Hematopoietic multipotent progenitor cell (in vitro differentiated cells): ENCODE measurements at places on chromosomes 6 and 20.

DNA sequence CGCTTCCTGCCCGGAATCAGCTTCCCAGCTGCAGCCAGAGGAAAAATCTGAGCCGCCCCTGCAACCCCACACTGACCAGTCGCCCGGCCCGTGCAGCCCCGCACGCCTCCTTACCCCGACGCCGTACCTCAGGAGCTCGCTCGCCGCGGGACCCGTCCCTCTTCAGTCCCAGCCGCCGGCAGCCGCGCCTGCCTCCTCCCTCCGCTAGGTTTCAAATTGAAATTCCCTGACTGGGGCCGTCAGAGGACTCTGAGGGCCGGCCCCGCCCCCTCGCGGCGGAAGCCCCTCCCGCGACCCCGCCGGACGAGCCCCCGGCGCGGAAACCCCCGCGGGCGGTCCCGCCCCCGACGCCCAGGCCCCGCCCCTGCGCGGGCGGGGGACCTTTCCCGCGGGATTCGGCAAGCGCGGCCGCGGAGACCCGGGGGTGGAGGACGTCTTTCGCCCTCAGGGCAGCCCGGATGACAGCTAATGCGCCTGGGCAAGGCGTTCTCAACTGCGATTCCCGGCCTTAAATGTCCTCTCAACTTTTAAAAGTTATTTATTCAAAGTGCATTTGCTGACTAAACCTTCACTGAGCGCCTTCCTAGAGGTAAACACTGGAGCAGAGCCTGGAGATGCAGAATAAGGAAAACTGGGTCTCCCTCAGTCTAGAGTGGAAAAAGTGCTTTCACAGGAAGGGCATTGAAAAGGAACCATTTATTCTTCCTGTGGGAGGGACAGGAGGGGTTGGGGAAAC lies at the start of gene EPB41L2:
Gene EPB41L2, minus strand, starts transcription at position 218 of the 736 bp plus-strand sequence. CDS start 106,760 bp downstream, outside the sequence.
- DNase-seq, result peak; percentile 90

- no peak for DNase-seq
Observed at GRCh38 chr6:38117281-38117680, 297.8 kb downstream of the ZFAND3 start.

DNA sequence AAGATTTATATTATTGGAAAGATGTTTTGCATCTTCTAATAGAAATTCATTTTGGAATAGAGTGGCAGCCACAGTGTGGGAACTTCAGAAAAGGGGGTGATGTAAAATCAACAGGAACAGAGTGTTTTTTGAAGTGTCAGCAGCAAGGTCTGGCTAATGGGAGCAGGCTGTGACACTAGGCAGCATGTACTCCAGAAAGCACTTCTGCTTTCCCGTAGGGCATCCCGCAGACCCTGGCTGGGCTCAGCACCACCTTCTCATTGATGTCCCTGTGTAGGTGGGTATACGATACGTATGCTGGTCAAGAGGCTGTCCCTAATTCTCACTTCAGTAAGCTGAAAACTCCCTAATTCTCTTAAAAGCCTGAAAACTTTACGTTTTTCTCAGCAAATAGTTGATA lies 74.7 kb downstream of the EYA4 start:
- no peak for DNase-seq

DNA sequence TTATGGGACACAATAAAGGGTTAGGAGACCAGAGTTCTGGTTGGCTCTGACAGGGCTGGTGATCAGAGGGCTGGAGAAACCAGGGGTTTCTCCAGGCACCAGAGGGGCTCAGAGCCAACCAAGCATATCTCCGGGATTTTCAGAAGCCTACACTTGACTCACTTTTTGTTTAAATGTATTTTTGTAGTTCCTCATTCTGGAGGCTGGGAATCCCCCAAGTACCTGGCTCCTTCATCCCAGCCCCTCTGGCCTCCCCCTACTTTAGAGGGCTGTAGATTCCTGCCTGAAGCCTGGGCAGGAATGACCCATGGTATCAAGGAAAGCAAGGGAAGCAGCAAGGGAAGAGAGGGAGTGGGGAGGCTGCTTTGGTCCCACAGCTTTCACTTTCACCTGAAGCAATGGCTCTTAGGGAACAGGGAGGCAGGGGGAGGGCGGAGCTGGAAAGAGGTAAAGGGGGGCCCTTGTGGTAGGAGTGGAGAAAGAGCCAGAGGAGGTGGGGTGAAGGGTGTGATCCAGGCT lies 973 bp downstream of the CD40 start:
- no peak for DNase-seq
